ENCODE measurements at places on chromosomes 4 and X. TPM values are rescaled to one million over a fixed set of nuclear protein-coding genes. Genes with fewer than 3 reads are reported as not detected.

DNA sequence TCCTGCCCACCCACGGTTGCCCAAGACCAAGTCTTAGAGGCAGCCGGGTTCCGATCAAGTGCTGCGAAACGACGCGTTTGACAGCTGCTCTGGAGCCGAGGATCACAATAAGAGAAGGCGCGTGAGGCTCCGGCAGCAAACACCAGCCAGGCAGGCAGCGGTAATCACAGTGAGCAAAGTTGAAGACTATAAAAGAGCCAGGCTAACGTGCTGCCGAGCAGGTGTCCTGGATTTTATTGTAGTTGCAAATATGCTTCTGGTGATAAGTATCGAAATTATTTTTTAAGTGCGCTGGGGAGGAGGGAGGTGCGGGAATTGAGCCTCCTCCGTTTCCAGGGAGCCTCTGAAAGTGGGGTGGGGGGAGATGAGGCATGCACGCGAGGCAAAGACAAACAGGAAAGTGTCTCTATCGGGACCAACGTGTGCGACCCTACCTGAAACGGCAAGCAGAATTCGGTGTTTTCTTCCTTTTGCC is 590 bp downstream of the GABRA2 start:
- H3K27me3 ChIP-seq = no peaks in the 10 kb centered on the region
- H3K27ac ChIP-seq = no peak overlapping the region
- peaks cover 4% of the 10 kb centered on the region for H3K4me1 ChIP-seq

GRCh38 chr4:121408-122084 is 2.8 kb upstream of the ZNF718 start:
- no peaks in the 10 kb centered on the region for H3K36me3 ChIP-seq
- H3K27ac ChIP-seq = no peak overlapping the region
- DNase-seq = no peak
- peaks cover 3% of the 10 kb centered on the region for H3K4me1 ChIP-seq

DNA sequence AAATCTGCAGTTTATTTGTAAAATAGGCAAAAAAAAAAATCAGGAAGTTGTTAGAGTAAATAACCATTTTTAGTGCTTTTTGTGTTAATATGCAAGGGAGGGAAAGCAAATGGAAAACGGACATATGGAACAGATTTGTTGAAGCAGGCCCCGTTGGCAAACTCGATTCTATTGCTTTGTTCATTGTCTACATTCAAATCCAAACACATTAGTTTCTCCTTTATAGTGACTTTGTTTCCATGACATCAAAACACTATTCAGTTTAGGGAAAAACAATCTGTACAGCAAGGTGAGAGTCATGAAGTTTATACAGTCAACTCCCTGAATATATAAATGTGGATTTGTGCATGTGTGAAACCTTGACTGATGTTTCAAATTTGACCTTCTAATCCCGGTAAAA is 142.2 kb downstream of the FAM47A start:
- DNase-seq = no peak
- no peak overlapping the region for H3K27ac ChIP-seq
- H3K4me3 ChIP-seq = no peak overlapping the region
- H3K27me3 ChIP-seq = no peaks in the 10 kb centered on the region
- H3K4me1 ChIP-seq = no peaks in the 10 kb centered on the region

DNA sequence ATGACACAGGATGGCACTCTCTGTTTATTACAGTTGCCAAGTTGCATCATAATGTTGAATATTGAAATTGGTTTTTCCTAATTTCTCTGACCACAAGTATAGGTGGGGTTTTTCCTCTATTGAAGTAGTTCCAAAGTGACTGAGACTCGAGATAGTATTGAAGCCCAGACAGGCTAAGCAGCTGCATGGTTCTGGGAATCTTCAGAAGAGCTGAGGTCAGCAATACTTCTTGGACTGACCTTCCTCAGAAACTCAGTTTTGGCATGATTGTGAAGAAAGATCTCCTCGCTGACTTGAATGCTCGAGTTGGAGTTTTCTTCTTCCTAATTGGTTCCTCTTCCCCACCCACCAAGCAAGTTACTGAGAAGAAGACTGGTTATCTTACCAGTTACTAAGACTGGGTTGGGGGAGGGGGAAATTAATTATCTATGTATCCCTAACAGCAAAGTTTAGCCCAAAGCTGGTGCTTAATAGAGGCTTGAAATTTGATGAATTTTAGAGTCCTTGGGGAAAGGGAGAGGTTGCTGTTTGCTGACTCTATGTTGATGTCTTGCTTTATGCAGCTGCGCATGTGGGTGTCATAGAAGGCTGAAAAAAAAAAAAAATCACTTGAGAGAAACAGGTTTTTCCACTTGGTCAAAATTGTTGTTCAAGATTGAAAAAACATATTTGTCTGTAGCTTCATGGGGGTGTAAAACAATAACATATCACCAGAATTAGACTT is 91.1 kb downstream of the P2RY10 start:
- no peak overlapping the region for H3K4me3 ChIP-seq
- H3K27ac ChIP-seq = no peak overlapping the region

- no peak overlapping the region for H3K27ac ChIP-seq
- no peak overlapping the region for H3K4me3 ChIP-seq
- no peaks in the 10 kb centered on the region for H3K27me3 ChIP-seq
- H3K36me3 ChIP-seq = no peaks in the 10 kb centered on the region
- no peak for DNase-seq
These were observed 132.6 kb upstream of the MXRA5 start for GRCh38 chrX:3479026-3479425.

GRCh38 chrX:18098763-18099162 is 121.9 kb downstream of the BEND2 start:
- no peaks in the 10 kb centered on the region for H3K4me1 ChIP-seq
- H3K27ac ChIP-seq = no peak overlapping the region
- no peak for DNase-seq
- H3K36me3 ChIP-seq = no peaks in the 10 kb centered on the region
- H3K4me3 ChIP-seq = no peak overlapping the region
- no peaks in the 10 kb centered on the region for H3K27me3 ChIP-seq

- no peak for DNase-seq
- H3K36me3 ChIP-seq = no peaks in the 10 kb centered on the region
- H3K27me3 ChIP-seq = no peaks in the 10 kb centered on the region
- no peak overlapping the region for H3K27ac ChIP-seq
These were observed 969.5 kb upstream of the NDST4 start for GRCh38 chr4:116082808-116083366.

DNA sequence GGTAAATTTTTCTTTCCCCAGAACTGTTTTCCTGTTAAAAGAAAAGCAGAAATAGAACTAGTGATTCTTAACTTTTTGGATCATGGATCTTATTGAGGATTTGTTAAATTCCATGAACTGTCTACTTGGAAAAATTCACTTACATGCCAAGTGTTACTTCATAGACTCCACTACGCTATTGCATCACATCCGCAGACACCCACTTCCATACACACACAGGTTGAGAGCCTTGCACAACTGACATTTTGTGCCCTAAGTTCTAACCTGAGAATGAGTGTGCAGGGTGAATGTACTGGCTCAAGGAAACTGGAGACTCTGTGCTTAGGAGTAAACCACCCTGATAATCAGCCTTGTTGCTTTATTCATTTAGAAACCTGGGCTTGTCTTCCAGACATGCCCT is 250.5 kb upstream of the EDA2R start:
- no peaks in the 10 kb centered on the region for H3K27me3 ChIP-seq
- no peak overlapping the region for H3K27ac ChIP-seq
- H3K36me3 ChIP-seq = no peaks in the 10 kb centered on the region
- no peaks in the 10 kb centered on the region for H3K4me1 ChIP-seq
- no peak for DNase-seq

DNA sequence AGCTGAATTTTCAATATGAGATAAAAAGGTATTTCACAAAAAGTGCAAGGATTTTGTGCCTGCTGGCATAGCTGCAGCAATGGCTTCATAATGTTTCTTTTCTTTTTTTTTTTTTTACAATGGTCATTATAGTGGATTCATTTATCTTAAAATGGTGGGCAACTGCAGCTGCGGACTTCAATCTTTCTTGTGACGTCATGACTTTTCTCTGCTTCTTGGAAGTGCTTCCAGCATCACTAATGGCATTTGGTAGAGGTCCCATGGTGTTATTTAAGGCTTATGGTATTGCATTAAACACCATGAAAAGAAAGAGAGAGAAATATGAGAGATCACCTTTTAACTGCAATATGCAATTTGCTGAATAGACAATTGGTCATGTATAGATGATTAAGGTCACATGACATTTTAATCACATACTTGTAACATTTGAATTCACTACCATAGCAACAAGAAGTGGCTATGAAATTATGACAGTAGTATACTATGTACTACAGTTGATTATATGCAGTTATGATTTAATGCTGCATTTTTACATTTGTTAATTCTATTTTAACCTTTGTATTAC is 684.0 kb upstream of the AADAT start:
- DNase-seq = no peak
- H3K36me3 ChIP-seq = no peaks in the 10 kb centered on the region
- no peak overlapping the region for H3K27ac ChIP-seq
- no peaks in the 10 kb centered on the region for H3K27me3 ChIP-seq
- no peak overlapping the region for H3K4me3 ChIP-seq
- H3K4me1 ChIP-seq = no peaks in the 10 kb centered on the region

- no peak overlapping the region for H3K27ac ChIP-seq
- no peaks in the 10 kb centered on the region for H3K27me3 ChIP-seq
- no peaks in the 10 kb centered on the region for H3K4me1 ChIP-seq
- DNase-seq = no peak
- H3K36me3 ChIP-seq = no peaks in the 10 kb centered on the region
These were observed 4.5 kb upstream of the SETD7 start for GRCh38 chr4:139560406-139561104.

GRCh38 chr4:17475481-17475880 is 36.4 kb downstream of the QDPR start:
- H3K4me1 ChIP-seq = no peaks in the 10 kb centered on the region
- no peak for DNase-seq
- no peak overlapping the region for H3K27ac ChIP-seq

DNA sequence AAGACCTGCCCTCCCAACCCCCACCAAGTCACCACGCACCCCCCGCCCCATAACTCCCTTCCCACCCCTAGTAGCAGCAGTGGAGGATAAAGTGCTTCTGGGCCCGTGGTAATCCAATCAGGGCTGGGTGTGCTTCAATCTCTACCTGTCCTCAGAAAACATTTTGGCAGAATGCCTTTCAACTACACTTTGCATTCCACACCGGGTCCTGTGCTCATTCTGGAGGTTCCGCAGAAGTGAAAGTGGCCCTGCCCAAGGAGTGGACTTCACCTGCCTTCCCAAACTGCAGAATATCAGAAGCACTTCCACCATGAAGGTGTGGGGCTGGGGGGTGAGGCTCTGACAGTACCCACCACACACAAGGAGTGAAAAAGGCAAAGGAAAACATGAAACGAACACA is 322.3 kb downstream of the DHX15 start:
- H3K36me3 ChIP-seq = no peaks in the 10 kb centered on the region
- H3K27ac ChIP-seq = no peak overlapping the region
- no peak for DNase-seq
- H3K27me3 ChIP-seq = no peaks in the 10 kb centered on the region
- H3K4me1 ChIP-seq = no peaks in the 10 kb centered on the region

GRCh38 chrX:1213971-1214370 is 1.5 kb upstream of the CRLF2 start:
- no peaks in the 10 kb centered on the region for H3K27me3 ChIP-seq
- H3K27ac ChIP-seq = no peak overlapping the region
- DNase-seq = peak; percentile 52
- H3K4me1 ChIP-seq = no peaks in the 10 kb centered on the region
- no peak overlapping the region for H3K4me3 ChIP-seq
- H3K36me3 ChIP-seq = no peaks in the 10 kb centered on the region

DNA sequence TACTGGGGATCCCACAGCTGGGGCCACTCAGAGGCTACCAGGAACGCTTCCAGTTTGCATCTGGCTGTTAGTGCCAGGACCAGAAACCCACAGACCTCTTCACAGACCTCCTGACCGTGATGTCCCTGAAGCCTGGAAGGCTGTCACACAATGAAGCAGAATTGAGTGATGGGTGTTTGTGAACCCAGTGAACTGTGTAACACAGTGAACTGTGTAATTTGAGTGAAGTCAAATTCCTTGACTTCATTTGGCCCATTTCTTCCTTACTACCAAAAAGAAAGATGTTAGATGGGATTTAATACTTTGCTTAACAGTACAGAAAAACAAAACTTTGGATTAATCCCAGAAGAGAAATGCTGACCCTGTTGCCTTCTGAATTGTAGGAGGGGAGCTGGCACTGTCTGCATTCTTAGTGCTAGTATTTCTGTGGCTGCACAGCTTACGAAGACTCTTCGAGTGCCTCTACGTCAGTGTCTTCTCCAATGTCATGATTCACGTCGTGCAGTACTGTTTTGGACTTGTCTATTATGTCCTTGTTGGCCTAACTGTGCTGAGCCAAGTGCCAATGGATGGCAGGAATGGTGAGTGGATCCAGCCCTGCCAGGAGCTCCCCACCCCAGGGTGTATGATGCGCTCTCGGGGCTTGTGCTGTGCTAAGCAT is 17.8 kb downstream of the SRD5A3 start:
- H3K27me3 ChIP-seq = no peaks in the 10 kb centered on the region
- no peak overlapping the region for H3K4me3 ChIP-seq
- no peaks in the 10 kb centered on the region for H3K36me3 ChIP-seq
- H3K27ac ChIP-seq = no peak overlapping the region

- DNase-seq = no peak
- H3K27me3 ChIP-seq = no peaks in the 10 kb centered on the region
- H3K4me3 ChIP-seq = no peak overlapping the region
- no peaks in the 10 kb centered on the region for H3K4me1 ChIP-seq
- H3K27ac ChIP-seq = no peak overlapping the region
These were observed 10.8 kb upstream of the CITED1 start for GRCh38 chrX:72316408-72317110.

- no peaks in the 10 kb centered on the region for H3K4me1 ChIP-seq
- no peak overlapping the region for H3K27ac ChIP-seq
- no peaks in the 10 kb centered on the region for H3K27me3 ChIP-seq
- no peak overlapping the region for H3K4me3 ChIP-seq
- no peaks in the 10 kb centered on the region for H3K36me3 ChIP-seq
These were observed 41.7 kb downstream of the ATP11C start for GRCh38 chrX:139890991-139891700.

Gene DDX53
- polyA plus RNA-seq = not detected

Gene TRAM1L1
- polyA plus RNA-seq = 1.3 TPM

Gene ITIH6
- polyA plus RNA-seq = not detected

Gene GJB1
- polyA plus RNA-seq = not detected

Gene DCTD
- polyA plus RNA-seq = 72.0 TPM

Gene FAT1
- 23.5 TPM for polyA plus RNA-seq

Gene TRIM61
- polyA plus RNA-seq = 0.50 TPM

Gene NAT8L
- polyA plus RNA-seq = 0.05 TPM

Gene MAGEB1
- polyA plus RNA-seq = not detected

Gene PSMD10
- polyA plus RNA-seq = 48.0 TPM

Gene CXorf49B
- not detected for polyA plus RNA-seq

Gene TBX22
- not detected for polyA plus RNA-seq
